SK-N-DZ (cell line): ENCODE measurements at places on chromosomes 16 and 17.
A peak's percentile ranks its signal among the peaks of the same experiment; 100 is the strongest.

DNA sequence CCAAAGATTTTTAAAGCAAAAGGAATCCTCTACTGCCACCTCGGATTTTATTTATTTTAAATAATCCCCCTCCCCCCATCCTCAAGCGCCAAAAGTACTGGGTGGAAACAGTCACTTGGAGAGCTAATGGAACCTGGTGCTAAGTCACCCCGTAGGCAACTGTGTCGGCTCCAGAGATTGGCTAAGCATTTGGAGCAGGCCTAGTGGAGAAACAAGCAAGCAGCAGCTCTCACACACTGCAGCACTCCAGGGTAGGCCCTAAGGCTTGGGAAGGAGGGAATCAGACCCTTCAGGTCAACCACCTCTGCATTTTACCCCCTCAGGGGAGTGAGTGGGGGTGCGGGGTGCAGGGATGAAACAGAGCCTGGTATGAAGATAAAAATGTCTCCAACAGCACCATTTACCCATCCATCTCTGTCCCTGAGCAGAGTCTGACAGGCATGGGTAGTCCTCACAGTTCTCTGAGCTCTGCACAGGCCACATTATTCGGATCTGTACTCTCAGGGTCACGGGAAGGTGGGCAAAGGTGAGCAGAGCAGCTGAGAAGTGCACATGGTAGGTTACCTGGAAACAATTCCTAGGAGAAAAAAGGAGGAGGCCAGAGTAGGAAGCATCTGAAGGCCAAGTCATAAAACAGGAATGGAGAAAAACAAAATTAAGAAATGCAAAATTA is 27.2 kb upstream of the STAC2 start:
- DNase-seq = no peak

GRCh38 chr16:48102083-48103008 is 53.4 kb downstream of the ABCC12 start:
- DNase-seq = no peak

DNA sequence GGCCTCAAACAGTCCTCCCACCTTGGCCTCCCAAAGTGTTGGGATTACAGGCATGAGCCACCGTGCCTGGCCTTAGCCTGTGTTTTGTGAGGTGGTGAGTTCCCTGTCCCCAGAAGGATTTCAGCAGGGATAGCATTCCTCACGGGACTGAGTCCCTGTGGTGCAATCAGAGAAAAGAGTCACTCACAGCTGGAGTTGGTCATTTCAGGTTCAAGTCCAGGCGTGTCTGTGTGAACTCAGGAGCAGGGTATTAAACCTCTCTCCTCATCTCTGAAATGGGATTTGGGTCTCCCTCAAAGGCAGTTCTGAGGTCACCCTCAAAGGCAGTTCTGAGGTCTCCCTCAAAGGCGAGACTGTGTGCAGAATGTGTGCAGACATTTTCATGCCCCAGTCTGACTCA is 28.6 kb downstream of the NPTX1 start:
- DNase-seq = no peak

- DNase-seq = no peak
Measured at GRCh38 chr17:40993839-40994238, at the start of gene KRTAP3-3. KRTAP3-3 (minus strand) TSS chr17:40994164; CDS start chr17:40994097, 67 bp downstream.

DNA sequence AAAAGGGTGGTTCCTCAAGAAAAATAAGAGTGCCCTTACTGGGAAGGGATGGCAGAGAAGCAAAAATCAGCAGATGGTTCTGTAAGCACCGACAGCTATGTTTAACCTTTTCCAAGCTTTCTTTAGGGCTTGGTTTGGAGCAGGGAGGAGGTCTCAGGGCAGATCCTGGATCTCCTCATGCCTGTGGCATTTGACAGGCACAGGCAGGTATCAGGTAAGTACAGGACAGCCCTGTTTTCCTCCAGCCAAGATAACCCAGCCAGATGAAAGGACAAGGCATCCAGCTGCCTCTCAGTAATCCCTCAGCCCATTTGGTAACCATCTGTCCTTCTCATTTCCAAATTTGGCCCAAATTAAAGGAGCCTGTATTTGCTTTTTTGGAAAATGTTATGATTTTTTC is 141.5 kb downstream of the TOX3 start:
- no peak for DNase-seq

GRCh38 chr16:59249011-59249410 is 514.9 kb upstream of the GOT2 start:
- no peak for DNase-seq

DNA sequence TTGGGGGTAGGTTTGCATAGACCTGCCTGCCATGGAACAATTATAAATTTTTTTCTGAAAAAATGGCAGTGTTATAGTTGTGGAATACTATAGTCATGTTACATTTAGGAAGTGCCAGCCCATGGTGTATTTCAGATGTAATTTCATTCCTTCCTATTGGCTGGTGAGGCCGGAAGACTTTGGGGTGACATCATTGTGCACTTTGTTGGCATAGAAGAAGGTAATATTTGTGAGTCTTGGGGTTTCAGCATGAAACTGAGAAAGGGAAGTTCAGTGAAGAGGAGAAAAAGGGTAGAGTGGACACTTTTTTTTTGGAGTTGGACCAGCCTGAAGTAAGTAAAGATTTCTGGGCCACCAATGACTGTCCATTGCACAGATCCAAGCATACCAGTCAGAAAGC is 16.0 kb upstream of the HEATR6 start:
- no peak for DNase-seq

- no peak for DNase-seq
Measured at GRCh38 chr17:79792341-79792871, 4.5 kb downstream of the CBX8 start.

- peak; percentile 94 for DNase-seq
Measured at GRCh38 chr17:81419319-81419885, 24.1 kb downstream of the BAHCC1 start.

DNA sequence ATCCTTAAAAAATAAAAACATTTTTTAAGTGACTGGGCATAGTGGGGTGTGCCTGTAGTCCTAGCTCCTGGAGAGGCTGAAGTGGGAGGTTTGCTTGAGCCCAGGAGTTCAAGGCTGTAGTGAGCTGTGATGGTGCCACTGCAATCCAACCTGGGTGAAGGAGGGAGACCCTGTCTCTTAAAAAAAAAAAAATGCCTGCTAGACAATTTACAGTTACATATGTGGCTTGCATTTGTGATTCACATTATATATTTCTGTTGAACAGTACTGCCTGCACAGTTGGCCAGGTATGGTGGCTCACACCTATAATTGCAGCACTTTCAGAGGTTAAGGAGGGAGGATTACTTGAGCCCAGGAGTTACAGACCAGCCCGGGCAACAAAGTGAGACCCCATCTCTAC is 23.4 kb downstream of the CBFB start:
- DNase-seq = no peak

GRCh38 chr16:28112908-28113307 is 49.4 kb upstream of the GSG1L start:
- no peak for DNase-seq

- DNase-seq = no peak
Measured at GRCh38 chr16:4124535-4125294, 8.5 kb upstream of the ADCY9 start.

DNA sequence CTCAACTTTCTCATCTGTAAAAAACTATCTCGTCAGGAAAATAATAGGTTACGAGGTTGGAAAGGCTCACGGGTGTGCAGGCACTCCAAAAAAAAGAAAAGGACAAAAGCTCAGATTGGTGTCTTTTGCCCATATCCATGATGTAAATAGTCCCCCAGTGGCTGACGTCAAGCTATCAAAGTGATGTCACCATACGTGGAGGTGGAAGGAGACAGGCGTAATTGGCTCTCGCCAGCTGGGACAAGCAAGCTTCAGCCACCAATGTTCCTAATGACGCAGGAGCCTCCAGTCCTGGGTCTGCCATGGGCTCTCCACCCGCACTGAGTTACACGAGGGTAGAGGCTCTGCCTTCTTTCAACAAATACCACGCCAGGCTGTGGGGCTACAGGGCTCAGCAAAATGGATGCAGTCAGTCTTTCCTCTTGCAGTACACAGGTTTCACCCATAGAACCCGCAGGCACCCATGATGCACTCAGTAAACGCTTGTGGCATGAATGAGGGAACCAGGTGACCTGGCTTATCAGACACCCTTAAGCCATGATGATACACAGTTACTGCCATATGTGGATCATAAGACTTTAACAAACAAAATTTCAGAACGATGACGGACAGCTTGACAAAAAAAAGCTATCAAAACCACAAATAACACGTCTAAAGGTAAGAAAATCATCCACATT is 50.5 kb downstream of the COTL1 start:
- DNase-seq = no peak

DNA sequence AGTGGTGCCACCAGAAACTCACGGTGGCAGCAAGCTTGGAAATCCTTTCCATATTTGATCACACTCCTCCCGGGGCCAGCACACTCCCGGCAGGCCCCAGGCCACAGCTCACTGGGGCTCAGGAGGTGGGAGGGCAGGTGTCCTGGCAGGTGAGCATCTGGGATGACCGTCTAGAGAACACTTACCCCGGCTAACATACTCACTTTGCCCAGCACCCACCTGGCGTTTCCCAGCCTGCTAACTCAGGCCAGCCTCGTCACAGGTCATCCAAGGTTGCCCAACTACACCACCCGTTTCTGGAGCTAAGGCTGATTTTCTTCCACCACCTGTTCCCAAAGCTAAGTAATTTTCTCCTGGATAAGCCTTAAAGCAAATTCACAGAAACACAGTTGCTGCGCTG is 24.9 kb downstream of the FBXO31 start:
- no peak for DNase-seq

GRCh38 chr16:31502981-31503380 is 5.2 kb downstream of the RUSF1 start:
- no peak for DNase-seq
